ENCODE measurements at places on chromosomes 7 and 10.

DNA sequence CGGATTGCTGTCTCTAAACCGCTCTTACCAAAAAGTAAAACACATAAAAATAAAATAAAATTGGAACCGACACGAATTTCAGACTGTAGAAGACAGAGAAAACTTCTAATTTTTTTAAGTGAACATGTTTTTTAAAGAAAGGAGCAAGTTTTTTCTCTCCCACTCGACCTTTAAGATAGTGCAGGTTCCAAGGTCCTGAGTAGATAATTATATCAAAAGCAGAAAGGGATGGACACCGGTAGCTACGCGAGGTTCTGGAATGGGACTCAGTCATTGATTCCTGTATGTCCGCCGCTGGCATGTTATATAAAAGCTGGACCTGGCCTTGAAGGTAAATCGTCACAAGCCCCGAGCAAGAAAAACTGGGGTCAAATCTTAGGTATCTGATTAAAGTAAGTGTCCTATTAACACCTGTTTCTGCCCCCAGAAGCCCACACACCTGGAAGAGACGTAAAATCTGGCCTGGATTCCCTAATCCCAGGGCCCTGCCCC is 462 bp upstream of the CISD1 start:
- DNase-seq = no peak

GRCh38 chr7:135877805-135878204 is 99.4 kb downstream of the MTPN start:
- no peak for DNase-seq

- no peak for DNase-seq
Observed at GRCh38 chr10:75658915-75659314, 227.5 kb downstream of the LRMDA start.

- no peak for DNase-seq
Observed at GRCh38 chr7:14104861-14105260, 115.4 kb upstream of the ETV1 start.

DNA sequence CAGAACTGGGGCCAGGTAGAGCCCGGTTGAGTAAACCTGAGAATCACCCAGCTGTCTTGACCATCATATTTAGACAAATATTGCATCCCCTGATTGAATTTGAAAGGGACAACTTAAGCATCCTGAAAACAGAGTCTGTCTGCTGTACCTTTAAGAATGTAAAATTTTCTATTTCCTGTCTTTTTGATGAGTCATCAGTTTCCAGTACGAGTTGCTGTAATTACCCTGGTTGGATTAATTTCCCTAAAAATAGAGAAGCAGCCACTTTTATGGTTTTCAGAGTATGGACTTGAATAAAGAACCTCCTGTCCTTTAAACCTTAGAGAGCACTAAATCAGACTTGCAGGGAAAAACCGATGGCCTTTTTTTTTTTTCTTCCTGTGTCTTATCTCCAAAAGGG is 164.6 kb upstream of the SH2B2 start:
- no peak for DNase-seq

DNA sequence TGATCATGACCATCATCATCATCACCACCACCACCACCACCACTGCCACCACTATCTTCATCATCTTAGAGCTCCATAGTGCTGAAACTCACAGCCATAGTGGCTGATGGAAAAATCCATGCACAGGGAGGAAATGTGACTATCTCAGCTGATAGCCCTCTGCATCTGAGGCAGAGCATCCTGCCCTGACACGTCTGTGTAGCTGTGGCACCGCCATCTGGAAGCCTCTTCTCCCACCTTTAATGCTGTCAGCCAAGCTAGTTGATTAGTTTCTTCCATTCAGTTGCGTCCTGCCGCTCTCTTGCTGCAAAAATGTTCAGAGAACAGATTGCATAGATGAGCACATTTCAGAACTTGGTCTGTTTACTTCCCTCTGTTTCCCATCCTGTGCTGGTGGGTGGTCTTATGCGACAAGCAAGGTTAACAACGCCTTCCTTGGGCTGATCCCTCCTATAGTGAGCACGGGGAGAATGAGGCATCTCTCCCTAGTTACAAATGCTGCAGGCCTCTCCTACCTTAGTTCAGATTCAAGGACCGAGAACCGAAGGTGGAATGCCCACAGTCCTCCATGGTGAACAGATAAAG is 478.6 kb downstream of the PLXNA4 start:
- DNase-seq = no peak

DNA sequence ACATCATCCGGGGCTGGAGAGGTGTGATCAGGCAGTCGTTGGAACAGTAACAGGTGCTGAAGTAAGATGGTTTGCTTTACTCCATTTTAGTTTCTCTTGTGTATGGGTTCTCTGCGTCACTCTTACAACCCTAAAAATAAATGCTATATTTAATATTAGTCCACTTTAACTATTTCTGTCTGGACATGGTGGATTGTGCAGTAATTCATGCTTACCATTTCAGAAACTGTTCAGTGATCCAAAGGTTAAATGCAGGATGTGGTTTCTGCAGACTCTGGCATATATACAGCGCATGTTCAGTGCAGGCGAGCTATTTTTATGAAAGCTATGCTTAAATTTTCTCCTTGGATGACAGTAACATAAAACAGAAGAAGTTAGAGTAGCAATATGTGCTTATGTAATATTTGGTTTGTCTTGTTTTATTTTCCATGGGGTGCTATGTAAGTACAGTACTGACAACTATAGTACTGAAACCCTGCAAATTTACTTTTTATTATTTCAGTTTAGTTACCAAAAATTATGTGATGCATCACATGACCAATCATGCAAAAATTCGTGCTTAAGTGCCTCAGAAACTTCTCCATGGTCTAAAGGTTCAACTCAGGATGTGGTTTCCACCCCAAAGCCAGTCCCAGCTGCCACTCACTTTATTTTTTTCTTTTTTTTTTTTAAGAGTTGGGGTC is 46.6 kb upstream of the GRID1 start:
- DNase-seq = no peak

GRCh38 chr7:15424468-15424867 is 137.3 kb downstream of the AGMO start:
- DNase-seq = no peak

DNA sequence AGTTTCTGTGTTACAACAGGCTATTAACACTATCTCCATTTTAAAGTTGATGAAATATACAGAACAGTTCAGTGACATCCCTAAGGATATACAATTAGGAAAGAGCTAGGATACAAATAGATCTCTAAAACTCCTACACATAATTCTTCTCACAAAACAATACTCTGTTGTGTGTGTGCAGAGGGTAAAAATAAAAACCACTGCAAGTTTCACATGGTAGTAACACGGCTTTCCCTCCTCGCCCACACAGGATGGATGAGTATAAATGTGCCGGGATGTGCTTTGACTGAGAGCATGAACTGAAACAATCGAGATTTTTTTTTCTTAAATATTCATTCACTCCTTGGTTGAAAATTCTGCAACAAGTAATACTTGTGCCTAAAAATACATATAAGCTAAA is 131.5 kb upstream of the C1QL3 start:
- DNase-seq = no peak

GRCh38 chr7:1458683-1459511 is at the start of gene MICALL2:
Gene MICALL2 (minus strand): TSS chr7:1459470. CDS start chr7:1459326, 144 bp downstream.
- DNase-seq = peak; percentile 19
